ENCODE measurements at places on chromosomes 2 and 18.

DNA sequence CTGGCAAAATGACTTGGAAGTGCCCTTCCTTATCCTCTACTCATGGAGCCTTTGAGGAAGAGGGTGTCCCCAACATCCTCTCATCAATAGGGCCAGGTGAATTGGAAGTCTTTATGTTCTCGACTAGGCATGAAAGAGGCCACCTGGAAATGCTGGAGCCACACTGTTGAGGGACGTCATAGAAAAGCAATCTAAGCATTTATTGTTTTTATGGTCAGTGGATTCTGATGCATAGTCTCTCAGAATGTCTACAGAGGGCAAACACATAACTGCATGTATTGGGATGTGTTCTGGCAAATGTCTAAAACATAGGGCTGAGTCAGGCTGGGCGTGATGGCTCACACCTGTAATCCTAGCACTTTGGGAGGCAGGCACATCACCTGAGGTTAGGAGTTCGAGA lies 246.6 kb upstream of the SP5 start:
- no peak for DNase-seq

- no peak for DNase-seq
Measured at GRCh38 chr2:14123436-14124103, 508.9 kb upstream of the LRATD1 start.

DNA sequence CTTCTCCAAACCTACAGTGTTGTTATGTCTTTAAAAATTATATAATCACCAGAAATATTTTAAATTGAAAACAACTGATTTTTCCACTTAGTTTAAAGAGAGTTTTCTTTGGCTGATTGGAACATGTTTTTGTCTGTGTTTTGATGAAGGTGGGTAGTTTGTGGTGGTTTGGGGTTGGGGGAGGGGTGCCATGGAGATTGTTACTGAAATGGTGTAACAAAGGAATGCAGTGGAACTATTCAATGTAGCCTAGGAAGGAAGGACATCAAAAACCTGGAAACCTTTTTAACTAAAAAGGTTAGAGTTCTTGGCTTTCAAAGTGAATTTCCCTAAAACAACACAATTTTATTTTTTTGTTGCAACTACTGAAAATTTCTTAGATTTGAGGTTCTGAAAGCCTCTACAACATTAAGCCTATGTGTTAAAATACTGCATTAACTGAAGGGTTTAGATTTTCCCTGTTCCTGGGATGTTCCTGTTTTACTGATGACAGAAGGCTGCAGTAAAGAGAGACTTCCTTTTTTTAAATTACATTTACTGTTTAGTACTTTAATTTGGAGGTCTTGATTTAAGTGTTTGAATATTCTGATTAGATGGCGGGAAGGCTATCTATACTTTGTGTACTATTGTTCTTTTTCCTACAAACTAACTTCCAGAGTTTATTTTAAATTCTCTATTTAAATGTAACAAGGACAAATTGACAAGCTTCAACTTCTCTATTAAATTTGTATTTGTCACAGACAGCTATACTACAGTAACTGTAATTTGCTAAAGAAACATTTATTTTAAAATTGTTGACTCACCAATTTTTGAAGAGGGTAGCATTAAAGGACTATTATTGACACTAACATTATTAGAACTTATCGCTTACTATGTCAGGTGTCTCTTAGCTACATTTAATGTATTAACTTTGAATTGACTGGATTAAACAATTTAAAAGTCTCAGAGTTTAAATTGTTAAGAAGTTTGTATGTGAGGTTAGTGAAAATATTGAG lies 87.7 kb downstream of the LIMS1 start:
- DNase-seq = no peak

DNA sequence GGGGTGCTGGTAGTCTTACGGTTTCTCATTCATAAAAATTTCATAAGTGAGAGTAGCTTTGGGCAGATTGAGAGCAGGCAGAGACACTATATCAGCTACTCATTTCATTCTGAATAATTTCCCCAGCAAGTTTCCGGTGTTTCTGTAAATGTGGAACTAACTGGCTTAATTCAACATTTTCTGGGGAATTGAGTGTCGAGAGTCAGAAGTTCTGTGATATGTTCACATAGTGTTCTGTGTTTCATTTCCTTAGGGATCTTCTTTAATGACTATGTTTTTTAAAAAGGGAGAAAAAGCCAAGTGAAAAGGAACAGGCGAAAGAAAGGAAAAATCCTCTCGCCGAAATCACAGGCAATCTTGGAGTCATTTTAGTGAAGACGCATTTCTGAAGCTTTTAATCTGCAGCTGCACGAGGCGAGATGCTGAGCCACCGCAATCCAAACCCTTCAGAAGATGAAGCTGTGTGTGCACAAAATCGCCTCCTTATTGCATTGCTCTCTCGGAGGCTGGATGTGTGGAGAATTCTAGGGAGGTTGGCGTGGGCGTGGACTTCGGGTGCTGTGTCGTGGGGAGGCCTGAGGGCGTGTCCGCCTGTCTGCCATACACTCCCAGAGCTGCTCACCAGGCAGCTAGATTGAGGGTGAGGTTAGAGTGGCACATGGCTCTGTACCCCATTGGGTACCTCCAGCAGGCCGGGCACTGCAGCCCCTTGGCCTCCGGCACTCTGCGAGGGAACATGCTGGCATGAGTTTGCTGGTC lies 38.4 kb upstream of the HDAC4 start:
- DNase-seq = no peak

GRCh38 chr2:162074632-162074895 lies 549 bp upstream of the DPP4 start:
- DNase-seq = no peak

GRCh38 chr2:55001716-55002115 lies 48.5 kb downstream of the RTN4 start:
- DNase-seq = no peak

DNA sequence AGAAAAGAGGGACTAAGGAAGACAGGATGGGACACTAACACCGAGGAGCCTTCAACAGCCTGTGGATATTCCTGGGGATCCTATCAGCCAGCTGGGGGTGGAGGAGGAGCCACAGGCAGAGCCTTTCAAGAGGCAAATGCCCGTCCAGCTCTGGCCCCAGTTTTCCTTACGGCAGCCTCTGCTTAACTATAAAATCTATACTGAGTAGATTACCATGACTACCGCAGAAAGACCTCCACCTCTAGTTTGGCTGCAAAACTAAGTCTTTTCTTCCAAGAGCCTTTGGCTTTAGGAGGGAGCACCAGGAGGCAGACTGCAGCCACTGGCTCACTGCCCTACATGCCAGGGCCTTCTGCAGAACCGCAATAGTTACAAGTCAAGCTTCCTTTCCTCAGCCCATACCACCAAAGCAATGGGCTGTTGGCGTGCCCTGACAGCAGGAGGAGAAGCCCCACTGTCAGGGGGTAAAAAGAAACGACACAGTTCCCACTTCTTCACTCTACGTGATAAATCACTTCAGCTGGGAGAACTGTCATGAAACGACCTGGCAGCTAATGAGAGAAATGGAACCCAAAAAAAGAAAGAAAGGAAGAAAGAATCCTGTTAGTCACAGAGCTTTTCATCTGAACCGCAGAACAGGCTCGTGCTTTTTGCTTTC lies 25.1 kb upstream of the CREB1 start:
- DNase-seq = no peak

- no peak for DNase-seq
Measured at GRCh38 chr2:134191835-134192234, 62.0 kb upstream of the MGAT5 start.

- no peak for DNase-seq
Measured at GRCh38 chr18:78737006-78737915, 242.4 kb upstream of the SALL3 start.

GRCh38 chr2:69740502-69740951 lies 1.4 kb upstream of the ANXA4 start:
- DNase-seq = no peak

DNA sequence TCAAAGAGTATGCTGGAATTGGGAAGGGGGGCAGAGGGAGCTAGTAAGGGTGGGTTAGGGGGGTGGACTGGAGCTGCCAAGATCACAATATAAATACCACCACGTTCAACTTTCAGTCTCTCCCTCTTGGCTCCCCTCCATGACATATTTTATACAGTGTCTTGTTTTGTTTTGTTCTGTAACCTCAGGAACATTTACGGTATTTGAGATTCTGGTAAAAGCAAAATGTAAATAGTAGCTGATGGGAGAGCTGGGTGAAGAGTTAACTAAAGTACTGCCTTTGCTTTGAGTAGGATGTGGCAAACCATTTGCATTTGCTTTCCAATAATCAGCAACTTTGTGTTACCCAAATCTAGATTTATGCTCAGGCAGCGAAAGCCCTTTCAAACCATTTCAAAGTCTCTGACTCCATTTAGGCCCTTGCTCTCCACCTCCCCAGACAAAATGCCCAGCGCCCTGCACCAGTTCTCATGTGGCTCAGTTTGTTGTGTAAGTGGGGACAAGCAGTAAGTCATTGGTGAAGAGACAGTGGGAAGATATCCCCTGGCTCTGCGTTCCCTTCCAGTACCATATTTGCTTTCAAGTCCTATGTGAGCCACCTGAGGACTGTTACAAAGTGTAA lies 17.4 kb downstream of the IRS1 start:
- no peak for DNase-seq

- DNase-seq = no peak
Measured at GRCh38 chr2:124585277-124585676, 560.2 kb downstream of the CNTNAP5 start.

GRCh38 chr2:187150670-187151069 lies 297.4 kb downstream of the CALCRL start:
- no peak for DNase-seq

GRCh38 chr2:112138159-112139032 lies at the start of gene FBLN7:
Gene FBLN7, plus strand, starts transcription at chr2:112138385. Its CDS starts 271 bp downstream, at chr2:112138656.
- no peak for DNase-seq

DNA sequence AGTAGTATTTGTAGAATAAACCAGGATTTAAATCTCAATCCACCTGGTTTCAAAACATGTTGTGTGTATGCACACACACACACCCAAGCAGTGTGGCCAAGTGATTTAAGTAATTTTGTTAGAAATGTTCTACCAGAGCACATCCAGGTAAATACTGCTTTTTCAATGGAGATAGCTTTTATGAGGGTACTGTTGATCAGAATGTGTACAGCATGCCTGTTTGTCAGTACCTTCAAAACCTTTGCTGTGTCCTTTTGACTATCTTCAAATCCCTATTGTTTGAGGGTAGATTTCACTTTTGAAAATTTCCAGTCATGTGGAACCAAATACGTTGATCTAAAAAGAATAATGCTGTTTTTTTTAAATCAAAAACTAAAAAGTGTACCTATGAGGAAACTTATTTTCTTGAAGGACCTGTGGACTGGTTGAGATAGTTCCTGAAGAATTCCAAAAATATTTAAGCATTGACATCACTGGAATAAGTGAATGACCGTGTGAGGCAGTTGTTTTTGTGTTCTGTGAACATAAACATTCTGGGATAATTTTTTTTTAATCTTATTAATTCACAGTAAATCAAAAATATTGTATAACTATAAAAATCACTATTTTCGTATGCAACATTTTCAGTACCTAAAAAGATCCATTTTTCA lies 70.9 kb downstream of the PTRHD1 start:
- no peak for DNase-seq

GRCh38 chr2:239065537-239065936 lies 217.7 kb downstream of the TWIST2 start:
- DNase-seq = no peak

DNA sequence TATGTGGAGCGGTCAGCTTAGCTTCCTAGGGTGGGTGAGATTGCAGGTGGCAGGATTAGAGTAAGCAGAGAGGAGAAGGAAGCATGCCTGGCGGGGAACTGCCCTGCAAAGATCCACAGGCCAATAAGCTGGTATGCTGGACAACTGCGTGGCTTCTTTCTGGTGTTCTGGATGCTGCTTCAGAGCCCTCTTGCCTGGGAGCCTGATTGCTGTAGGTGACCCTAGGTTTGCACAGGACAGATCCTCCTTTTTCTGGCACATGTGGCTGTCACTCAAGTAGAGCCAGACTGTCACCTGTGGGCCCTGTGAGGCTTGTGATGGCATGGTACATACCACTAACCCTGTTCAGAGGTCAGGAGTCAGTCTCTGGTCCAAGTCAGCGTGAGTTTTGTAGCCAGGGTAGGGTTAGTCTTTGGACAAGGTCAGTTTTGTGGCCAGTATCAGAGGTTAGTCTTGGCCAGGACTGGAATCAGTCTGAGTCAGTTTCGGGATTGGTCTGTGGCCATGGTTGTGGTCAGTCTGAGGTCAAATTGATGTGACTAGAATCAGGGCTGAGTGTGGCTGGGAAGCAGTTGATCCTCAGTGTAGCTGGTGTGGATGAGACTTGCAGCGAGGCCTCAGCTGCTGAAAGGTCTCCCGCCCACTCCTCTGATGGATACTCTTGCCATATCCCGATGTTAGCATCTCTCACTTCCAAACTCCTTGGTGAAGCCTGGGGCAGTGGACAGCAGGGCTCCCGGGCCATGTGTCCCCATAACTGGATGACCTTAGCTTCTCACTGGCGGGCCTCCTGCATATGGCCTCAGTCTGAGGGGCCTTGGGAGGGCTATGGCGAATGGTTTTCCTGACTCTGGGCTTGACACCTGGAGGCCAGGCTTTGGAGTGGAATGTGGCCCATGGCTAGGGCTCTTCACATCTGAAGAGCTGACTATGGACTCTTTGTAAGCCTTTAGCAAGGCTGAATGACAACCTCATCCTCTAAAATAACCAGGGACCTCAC lies 260.5 kb downstream of the DYSF start:
- no peak for DNase-seq

- no peak for DNase-seq
Measured at GRCh38 chr2:96558061-96558460, 21.5 kb downstream of the ARID5A start.

DNA sequence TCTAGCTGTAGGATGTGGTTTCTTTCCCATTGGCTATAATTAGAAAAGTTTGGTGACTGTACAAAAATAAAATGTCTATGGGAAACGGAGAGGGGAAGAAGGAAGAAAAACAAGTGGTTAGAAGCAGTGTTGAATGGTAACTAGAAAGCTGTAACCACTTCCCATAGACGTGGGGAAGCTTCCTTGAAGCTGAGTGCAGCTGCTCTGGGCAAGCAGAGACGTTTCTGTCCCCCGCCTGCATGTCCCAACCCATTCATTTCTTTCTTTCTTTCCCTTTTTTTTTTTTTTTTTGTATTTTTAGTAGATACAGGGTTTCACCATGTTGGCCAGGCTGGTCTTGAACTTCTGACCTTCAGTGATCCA lies 367.8 kb upstream of the HS6ST1 start:
- no peak for DNase-seq

Data from AG09309 (cell line).